AG04450 (cell line): ENCODE measurements at places on chromosomes 16 and 17.

DNA sequence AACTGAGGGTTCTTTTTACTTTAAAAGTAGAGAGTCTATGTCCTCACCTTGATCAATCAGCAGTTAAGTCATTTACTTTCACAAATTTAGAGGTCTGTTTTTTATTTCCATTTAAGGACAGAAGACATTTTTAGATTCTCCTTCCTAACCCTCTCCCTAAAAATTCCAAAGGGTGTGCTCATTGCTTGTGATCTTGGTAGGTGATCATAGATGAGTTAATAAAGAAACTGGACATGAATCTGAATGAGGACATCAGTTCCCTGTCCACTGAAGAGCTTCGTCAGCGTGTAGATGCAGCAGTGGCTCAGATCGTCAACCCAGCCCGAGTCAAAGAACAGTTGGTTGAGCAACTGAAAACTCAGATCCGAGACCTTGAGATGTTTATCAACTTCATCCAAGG lies 8.8 kb downstream of the RUNDC1 start:
- DNase-seq = no peak

- DNase-seq = no peak
These were observed 141.6 kb downstream of the VPS53 start for GRCh38 chr17:573036-573435.

DNA sequence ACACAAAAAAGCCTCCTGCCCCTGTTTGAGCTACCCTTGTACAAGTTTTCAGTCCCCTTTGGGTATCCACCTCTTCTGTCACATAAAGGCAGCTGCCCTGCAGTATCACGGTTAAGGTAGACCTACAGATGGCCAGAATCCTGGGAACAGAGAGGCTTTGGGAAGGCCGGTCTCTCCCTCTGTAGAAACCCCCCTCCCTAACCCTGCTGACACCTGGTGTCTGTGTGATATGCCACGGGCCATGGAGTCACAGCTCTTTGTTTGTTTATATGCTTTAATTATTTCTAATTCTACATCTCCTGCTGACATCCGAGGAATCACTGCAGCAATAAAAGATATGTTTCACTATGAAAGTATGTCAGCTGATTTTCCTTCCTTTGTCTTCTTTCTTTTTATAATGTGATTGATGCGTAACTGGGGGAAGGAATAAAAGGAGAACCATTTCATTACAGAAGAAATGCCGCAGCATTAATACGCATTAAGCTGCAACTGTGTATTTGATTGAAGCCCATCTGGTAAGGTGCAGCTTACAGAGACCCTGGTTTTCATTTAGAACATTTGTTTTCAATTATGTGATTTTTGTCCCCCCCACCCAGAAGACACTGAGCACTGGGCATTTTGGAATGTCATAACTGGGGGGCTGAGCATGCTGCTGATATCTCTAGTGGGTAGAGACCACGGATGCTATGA lies 142.1 kb downstream of the SLC39A11 start:
- DNase-seq = no peak

- DNase-seq = no peak
These were observed 20.8 kb upstream of the NXPH3 start for GRCh38 chr17:49554694-49555494.

DNA sequence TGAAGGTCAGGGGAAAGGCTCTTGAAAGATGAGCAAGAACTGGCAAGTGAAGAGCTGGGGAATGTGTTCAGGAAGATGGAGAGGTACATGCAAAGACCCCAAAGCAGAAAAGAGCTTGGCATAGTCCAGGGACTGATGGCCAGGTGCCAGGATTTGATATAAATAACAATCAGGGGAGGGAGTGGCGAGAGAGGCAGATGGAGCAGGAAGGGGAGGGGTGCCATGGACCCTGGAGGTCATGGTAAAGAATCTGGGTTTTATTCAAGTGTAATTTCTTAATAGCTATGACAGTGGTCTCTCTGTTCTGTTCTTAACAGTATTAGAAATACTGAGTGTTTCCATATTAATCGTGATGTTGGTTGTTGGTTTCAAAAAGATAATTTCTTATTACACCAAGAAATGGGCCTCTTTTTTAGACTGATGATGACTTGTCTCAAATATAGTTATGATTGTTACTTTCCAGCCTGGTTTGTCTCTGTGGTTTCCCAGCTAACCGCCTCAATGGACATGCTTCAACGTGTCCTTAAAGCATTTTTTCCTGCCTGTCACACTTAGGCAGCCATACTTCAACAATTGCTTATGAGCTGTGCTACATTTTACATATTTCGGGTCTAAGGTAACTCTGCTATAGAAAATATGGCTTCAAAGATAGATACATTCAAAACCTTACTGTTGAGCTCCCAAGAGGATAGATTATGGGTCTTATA lies 49.4 kb downstream of the MYH10 start:
- DNase-seq = no peak

- no peak for DNase-seq
These were observed 644 bp downstream of the SEC14L5 start for GRCh38 chr16:4958510-4959438.

- no peak for DNase-seq
These were observed 56.5 kb downstream of the DNAH2 start for GRCh38 chr17:7774055-7774521.
